ENCODE measurements at places on chromosomes 4 and X.

GRCh38 chr4:72377491-72378194 lies 191.4 kb downstream of the ADAMTS3 start:
- no peak for DNase-seq

DNA sequence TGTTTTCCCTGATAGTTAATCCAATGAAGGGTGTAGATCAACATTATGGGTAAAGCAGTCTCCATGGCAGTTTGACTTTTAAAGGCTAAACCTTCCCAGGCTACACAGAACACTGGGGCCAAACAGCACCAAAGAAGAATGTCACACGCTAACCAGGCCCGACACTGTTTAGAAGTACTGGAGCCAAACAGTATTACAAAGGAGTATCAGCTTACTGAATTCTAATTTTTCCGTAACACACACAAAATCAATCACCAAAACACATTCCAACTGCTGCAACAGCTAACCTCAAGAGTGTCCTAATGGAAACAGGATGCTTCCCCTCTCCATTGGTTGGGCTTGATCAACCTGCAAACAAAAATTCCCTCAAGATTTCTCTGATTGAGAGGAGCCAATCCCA lies 783.5 kb downstream of the PCDH18 start:
- no peak for DNase-seq

GRCh38 chrX:55523356-55523755 lies 33.7 kb upstream of the USP51 start:
- no peak for DNase-seq

- no peak for DNase-seq
These were observed 32.4 kb downstream of the MAGEC1 start for GRCh38 chrX:141936080-141936479.

DNA sequence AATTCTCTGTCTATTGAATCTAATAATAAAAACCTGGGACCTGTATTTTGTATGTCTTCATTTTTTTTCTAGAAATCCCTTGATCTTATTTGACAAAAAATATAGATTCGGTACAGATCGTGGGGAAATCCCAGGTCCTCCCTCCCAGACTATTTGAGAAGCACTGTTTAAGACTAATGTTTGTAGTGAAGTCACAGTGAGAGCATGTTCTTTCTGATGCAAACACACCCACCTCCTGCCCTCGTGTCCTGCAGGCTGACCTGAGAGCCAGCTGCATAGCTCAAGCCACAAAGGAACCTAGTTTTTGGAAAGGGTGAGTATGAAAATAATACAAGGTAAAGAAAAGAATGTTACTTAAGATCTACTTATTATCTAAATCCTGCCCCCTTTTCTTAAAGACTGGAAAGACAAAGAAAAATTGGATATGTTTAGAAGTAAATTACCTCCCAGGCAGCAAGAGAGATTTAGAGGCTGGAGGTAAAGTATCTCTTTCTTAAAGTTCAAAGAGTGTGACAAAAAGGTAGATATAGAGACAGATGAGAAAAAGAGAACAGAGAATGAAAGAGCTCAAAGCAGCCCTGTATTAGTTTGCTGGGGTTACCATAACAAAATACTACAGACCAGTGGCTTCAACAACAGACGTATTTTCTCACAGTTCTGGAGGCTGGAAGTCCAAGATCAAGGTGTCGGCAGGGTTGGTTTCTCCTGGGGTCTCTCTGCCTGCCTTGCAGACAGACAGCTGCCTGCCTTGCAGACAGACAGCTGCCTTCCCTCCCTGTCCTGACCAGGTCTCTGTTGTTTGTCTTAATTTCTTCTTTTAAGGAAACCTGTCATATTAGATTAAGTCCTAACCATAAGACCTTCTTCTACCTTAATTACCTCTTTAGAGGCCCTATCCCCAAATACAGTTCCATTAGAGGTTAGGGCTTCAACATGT lies 20.4 kb upstream of the DCTD start:
- DNase-seq: no peak

GRCh38 chr4:127920521-127920920 lies 39.8 kb downstream of the PLK4 start:
- no peak for DNase-seq

- no peak for DNase-seq
These were observed 80.9 kb upstream of the MSANTD1 start for GRCh38 chr4:3168029-3168428.

- peak; percentile 65 for DNase-seq
These were observed 306.3 kb downstream of the ANK2 start for GRCh38 chr4:113355550-113356371.

- no peak for DNase-seq
These were observed 269.7 kb downstream of the HS3ST1 start for GRCh38 chr4:11158971-11159370.

DNA sequence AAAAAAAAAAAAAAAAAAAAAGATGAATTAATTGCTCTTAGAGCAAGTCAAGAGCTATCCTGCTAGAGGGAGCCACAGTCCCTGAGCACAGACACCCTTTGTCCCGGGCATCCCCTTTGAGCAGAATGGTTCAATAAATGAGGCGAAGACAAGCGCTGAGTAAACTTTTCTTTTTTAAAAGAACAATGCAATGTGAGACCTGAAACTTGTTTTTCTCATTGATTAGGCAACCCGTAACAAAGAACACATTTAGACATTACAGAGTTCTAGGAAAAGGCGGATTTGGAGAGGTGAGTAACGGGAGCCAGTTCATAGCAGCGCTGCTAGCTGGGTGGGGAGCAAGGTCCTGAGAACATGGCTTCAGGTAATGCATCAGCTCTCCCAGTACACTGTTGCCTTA lies 46.1 kb downstream of the GRK4 start:
- no peak for DNase-seq

DNA sequence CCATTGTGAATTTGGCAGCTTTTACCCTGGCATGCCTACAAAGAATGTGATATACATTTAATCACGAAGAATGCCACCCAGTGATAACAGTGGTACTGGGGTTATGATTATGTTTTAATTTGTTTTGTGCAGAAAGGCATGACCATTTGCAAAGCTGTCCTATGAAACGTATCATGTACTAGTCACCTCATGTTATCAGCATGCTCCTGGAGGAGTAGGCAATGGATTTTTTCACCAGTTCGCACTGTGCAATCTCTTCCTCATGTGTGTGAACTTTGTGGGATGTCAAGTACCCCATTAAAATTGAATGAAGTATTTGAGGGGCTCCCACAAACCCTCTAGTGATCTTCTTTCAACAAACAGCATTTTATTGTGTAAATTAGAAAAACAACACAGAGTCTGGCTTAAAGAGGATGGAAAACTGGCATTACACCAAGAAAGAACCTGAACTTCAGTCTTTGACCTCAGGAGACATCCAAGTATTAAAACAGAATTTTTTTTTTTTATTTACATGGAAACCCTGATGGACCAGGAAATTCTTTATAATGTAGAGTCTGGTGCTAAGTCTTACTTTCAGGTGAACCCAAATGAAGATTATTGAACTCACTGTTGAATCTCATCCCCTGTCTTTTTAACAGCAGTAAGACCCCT lies 200.6 kb upstream of the PGRMC2 start:
- DNase-seq: no peak

DNA sequence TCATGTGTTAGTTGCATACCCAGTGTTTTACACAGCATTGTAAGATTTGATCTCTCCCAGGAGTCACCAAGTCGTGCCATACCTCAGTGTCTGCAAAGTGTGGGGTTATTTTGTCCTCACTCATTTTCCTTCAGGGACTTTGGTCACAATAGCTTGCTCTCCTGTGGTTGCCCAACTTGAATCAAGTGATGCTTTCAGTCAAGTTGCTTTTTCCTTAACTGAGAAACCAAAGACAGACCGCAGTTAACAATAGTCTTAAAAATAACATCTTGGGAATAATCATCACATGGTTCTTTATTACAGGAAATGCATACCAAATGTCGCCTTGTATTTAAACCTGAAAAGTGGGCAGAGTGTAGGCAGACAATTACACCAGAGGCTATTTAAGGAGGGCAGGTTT lies 44.5 kb upstream of the NDP start:
- no peak for DNase-seq

DNA sequence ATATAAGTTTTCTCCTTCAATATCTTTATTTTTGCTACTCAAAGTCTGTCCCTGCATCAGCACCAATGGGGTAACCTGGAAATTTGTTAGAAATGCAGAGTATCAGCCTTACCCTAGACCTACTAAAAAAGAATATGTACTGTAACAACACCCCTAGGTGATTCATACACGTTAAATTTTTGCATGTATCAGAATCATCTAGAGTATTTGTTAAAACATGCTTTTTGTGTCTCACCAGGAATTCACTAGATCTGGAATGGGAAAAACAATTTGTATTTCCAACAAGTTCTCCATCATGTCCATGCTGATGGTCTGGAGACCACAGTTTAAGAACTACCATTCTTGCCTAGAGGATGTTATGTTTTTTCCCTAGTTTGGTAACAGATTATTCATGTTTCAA lies 196.0 kb upstream of the EDNRA start:
- DNase-seq: no peak

- no peak for DNase-seq
These were observed 896.5 kb upstream of the PABPC4L start for GRCh38 chr4:135098061-135098460.

GRCh38 chr4:100317032-100317864 lies 127.0 kb upstream of the DDIT4L start:
- no peak for DNase-seq

DNA sequence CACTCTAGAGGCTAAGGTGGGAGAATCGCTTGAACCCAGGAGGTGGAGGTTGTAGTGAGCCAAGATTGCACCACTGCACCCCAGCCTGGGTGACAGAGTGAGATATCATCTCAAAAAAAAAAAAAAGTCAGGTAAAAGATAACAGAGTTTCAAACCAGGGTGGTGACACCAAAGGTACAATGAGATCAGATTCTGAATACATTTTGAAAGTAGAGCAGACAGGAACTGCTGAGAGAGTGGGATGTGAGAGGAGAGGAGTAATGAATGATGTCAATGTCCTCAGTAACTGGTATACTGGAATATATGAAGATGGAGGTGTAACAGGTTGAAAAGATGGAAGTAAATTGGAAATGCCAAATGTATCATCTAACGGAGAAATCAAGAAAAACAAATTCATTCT lies 135.6 kb downstream of the CAMK2D start:
- DNase-seq: no peak

All from activated CD8-positive, alpha-beta memory T cell treated with anti-CD3 and anti-CD28 coated beads for 4 hours (primary cell).